ENCODE measurements at places on chromosomes 6 and 20.

DNA sequence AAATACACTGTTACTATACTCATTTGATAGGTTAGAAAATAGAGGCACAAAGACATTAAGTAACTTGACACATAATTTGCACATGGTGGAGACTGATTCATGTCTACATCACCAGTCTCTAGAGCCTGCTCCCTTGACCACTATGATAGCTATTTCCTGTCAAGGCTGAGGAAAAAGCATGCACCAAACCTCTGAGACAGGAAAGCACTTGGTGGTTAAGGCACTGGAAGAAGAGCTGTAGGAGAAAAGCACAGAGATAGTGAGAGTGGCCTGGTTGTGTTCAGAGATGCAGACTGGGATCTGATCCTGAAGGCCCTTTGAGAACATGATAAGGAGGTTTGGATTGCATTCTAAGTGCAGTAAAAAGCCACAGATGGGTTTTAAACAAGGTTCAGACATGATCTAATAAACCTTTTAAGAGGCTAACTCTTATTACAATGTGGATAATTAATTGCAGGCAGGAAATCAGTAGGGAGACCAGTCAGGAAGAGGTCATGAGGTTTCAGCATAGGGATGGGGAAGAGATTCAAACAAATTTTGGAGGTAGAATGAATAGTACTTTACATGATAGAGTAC is 168.9 kb downstream of the PHF3 start:
- DNase-seq, result no peak

DNA sequence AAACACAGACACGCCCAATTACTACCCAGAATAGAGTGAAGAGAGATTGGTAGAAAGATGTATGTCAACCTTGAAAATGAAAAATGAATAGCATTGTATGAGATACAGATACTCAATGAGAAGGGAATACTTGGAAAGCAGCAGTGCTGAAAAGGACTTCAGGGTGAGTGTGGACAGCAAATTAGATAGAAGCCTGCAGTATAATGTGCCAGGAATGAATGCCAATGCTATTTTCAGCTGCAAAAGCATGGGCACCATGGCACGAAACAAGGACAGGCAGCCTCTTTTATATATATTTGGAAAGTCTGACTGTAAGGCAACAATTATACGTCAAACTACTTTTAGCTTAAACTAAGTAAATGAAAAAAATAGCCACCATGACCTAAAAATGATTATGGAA is 118.2 kb downstream of the PTCHD4 start:
- DNase-seq, result no peak

DNA sequence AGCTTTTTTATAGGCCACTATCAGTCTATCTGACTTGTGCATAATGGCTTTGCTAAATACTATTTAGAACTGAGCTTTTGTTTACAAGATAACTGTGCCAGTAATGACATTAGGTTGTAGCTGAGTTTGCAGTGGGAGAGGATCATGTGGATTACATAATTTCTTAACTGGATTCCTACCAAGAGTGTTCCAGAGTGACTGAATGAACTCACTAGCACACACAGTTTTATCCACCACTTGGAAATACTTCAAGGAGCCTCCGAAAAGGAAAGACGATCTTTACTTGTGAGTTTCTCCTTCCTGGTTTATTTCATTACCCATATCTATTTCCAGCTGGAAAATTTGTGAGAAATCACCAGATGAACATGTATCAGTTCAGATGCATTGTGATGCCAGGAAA is 10.9 kb upstream of the SYNE1 start:
- DNase-seq, result no peak

- DNase-seq, result no peak
These were observed 98.4 kb downstream of the SNX5 start for GRCh38 chr20:17870086-17870740.

DNA sequence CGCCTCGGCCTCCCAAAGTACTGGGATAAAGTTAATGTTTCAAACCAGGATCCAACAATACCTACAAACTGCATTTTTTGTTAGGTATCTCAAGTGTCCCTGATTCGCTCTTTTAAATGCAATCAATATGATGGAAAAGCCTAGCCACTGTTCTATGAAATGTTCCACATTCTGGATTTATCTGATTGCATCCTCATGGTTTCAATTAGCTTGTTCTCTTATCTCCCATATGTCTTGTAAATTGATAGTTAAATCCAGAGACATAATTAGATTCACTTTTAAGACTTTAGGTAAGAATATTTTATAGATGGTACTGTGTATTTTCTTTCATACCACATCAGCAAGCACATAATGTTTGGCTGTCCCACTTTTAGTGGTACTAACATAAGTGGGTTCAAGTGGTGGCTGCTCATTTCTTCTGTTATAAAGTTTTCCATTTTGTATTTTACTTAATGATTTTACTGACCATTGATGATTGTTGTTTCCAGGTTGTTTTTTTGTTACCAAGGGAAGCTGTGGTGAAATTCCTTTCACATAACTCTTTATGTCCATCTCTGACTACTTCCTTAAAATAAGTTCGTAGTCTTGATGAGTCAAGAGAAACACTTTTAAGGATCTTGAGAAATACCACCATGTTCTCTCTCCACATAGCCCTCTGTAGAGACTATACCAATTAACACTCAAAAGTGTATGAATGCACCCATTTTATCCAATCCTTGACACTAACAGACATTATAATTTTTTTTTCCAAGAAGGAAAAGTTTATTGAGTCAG is 40.5 kb downstream of the RNGTT start:
- DNase-seq, result no peak

DNA sequence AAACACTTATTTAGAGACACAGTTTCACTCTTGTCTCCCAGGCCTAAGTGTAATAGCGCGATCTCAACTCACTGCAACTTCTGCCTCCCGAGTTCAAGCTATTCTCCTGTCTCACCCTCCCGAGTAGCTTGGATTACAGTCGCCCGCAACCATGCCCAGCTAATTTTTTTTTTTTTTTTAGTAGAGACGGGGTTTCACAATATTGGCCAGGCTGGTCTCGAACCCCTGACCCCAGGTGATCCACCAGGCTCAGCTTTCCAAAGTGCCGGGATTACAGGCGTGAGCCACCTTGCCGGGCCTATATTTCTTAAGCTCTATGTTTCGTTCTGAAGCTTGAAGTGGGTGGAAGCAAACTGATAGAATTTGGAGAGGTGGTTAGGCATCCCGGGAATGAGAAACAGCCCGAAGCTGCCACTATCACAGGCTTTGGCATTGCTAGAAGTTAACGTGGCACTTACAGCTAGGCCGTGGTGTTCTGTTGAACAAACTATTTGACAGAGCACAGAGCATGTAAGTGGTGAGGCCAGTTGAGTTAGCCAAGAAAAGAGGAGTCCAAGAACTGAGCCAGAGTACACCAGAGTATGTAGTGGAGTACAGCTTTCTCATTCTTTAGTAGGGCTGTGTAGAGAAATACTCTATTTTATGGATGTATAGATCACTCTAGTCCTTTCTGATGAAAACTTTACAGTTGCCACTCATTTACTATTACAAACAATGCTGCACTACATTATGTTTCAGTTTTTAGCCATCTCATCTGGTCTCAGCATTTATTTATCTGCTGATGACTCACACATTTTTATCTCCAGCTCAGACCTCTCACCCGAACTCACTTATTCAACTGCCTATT is 62.0 kb upstream of the HFE start:
- DNase-seq, result no peak

All from anterior cingulate cortex (tissue), 58 donors.